ENCODE measurements at places on chromosomes 6 and 20.

- no peak for DNase-seq
Observed at GRCh38 chr20:38060536-38060935, 27.0 kb downstream of the RPRD1B start.

DNA sequence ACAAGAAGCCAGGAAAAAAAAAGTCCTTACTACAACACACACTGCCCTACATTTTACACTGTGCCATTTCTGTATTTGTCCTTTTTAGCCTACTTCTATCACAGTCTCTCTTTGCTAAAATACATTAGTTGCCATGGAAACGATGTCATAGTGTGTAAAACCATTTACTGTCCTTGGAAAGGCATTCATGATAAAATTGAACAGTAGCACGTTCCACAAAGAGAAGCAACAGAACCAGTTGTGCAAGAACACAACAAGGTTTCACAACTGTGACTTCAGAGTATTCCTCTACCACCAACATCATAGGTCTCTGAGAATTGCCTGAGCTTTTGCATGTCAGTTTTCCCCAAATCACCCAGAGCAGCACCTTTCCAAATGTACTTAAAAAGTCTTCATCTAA lies 20.5 kb downstream of the FYN start:
- no peak for DNase-seq

DNA sequence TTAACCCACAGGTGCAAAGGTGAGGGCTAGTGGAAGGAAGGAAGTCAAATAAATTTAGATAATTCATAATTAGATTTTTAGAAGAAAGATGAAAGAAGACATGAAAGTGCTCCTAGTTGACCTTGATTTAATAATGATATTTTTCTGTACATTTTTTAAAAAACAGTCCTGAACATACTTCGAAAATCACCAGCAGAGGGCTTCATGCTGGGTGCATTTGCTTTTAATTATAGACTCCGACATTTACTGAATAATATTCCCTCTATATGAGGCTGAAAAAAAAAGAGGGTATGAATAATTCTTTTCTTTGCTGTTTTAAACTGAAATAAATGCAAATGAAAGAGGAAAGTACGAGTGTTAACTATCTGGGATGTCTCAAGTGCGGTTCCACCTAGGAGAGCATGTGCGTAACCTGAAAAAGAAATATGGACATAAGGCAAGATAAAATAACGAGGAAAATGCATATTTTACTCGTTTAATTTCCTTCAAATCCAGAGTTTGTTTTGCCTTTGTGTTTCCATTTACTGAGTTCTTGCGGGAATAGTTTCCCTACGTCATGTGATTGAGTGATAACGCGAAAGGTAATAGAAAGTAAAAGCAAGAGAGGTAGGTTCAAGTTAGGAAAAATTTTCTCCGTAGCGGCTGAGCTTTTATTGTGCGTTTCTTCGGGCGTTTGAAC lies 3.1 kb upstream of the TFAP2B start:
- DNase-seq: no peak

DNA sequence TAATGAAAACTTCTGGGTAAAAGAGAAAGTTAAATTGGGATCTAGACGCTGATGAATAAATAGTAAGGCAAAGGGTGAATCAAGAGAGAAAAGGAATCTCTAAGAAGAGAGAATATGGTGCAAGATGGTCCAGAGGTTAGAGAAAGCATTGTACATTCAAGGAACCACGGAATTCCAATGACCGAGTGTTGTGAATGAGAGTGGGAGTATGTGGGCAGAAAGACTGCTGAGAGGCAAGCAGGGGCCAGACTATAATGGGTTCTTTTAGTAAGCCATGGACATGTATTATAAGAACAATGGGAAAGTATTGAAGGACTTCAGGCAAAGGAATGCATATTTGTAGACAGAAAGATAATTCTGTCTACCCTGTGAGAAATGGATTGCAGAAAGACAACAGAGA lies 45.2 kb downstream of the SPTLC3 start:
- DNase-seq: no peak

GRCh38 chr6:38477680-38478260 lies 162.0 kb downstream of the BTBD9 start:
- DNase-seq: no peak

DNA sequence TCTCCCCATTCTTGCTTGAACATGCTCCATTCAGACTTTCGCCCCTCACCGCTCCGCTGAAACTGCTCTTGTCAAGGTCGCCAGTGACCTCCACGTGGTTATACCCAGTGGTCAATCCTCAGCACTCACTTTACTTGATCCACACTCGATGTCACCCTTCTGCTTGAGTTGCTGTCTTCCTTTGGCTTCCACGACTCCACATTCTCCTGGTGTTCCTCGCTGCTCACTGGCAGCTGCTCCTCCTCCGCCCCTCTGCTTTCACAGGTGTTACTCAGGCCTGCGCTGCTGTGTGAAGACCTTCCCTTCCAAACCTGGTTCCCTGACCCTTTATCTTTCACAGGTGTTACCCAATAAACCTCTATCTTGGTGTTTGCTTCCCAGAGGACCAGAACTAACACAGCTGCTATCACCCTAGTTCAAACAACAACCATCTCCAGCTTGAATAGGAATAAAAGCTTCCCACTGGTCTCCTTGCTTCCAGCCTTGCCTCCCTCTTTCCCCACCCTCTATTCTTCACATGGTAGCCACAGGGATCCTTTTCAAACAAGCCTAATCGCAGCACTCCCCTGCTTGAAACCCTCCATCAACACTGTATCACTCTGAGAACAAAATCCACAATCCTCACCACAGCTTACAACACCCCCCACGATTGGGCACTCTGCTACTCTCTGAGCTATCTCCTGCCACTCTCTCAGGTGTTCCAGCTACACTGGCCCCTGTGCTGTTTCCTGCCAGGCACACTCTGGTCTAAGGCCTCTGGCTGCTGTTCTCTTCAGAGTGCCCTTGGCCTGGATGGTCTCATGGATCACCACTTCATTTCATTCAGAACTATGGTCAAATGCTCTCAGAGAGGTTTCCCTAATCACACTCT lies 10.7 kb downstream of the PPIL1 start:
- no peak for DNase-seq

- DNase-seq: peak; percentile 86
Observed at GRCh38 chr6:168908166-168908565, 345.5 kb downstream of the THBS2 start.

DNA sequence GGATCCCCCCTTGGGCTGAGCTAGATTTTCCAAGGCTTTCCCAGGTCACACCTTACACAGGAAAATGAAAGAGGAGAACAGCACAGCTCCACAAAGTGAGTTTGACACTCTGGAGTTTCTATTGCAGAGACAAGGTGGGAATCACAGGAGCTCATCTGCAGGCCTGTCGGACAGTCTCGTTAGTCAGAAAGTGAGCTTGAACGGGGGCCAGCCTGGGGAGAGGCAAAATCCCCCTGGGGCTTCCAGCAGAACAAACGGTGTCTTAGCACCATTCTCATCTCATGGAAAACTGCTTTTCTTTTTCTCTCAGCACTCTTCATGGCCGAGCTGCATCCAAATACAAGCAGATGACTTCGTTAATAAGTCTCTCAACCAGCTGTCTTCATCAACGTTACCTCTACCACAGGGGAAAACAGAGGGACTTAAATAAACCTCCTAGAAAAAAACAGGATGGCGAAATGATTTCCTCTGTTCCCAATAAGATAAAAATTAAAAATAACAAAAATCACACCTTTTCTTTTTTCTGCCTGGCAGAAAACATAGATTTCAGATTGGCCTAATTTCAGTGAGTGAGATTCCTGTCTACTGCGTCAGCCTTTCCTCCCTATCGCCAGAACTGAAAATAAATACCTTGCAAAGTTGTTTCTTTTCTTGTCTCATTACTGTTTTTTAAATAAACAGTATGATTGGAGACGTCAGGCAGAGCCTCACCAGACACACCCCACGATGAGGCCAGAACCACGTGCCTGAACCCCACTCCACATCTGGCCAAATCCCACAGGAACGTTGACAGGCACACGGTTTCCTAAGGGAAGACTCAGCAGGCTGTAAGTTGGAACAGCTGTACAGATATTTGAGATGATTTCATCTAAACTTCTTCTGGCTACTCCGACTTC lies 219.0 kb downstream of the TTLL2 start:
- DNase-seq: no peak

DNA sequence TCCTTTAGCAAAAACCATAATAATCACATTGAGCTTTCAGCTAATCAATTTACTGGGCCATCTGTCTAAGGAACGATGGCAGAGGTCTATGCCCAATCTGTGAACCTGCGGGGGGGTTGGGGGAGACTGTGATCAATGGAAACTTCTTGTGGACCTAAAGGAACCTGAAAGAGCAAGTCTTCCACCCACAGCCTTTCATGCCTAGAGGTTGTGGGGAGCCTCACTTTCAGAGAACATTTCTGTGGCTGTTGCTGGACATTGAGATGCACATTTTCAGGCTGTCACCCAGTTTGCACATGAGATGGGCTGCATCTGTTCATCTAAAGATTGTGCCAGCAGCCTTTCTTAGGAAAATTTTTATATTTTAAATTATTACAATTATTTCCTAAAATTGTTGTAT lies 310.0 kb upstream of the SPTLC3 start:
- no peak for DNase-seq
